ENCODE measurements at places on chromosomes 7 and 10. TPM values are rescaled to one million over a fixed set of nuclear protein-coding genes. Genes with fewer than 3 reads are reported as not detected.

The ZNF365 gene
- total RNA-seq: 2.7 TPM

The OR2A5 gene
- not detected for total RNA-seq

The NPC1L1 gene
- 0.30 TPM for total RNA-seq

The RBP4 gene
- 55.5 TPM for total RNA-seq

The FGFR2 gene
- 141 TPM for total RNA-seq

The PVRIG gene
- total RNA-seq: not detected

The ENO4 gene
- 0.39 TPM for total RNA-seq

The PIP gene
- not detected for total RNA-seq

The CALHM3 gene
- total RNA-seq: not detected

The PIK3CG gene
- 4.7 TPM for total RNA-seq

The LRRC18 gene
- 0.39 TPM for total RNA-seq

The NOS3 gene
- total RNA-seq: 3.5 TPM

The FLNC gene
- total RNA-seq: 106 TPM

The NME8 gene
- total RNA-seq: 0.79 TPM
